ENCODE measurements at places on chromosomes 11 and 22.

GRCh38 chr11:3684129-3684818 lies 13.1 kb upstream of the CHRNA10 start:
- DNase-seq, result no peak

- no peak for DNase-seq
These were observed 13.3 kb downstream of the OR52B2 start for GRCh38 chr11:6156628-6157359.

DNA sequence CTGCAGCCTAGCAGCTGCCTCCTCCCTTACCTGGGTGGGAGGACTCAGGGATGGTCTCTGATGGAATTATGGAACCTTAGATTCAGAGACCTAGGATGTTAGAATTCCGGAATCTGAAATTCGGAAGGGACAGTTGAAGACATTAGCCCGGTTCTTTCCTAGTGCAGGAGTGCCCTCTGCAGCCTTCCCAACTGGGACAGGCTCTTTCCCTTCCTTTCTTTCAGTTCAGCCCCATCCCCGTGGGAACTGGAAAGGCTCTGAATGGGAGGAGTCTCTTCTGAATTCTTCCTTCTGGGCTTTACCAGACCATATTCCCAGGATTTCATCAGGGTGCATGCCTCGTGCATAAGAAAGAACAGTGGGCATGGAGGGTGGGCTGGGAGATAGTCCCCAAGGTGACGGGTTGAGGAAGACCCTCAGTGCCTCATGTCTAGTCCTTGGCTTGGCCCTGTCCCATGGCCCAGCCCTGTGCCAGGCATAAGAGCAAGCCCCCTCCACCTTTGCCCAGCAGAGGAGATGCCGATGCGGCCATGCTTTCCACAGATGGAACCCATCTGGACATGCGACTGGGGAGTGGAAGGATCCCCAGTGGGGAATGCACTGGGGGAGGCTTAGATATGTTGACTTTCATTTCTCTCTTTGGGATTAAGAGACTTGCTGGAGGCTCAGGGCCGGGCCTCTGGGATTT lies 14.4 kb downstream of the DNAJB13 start:
- no peak for DNase-seq

DNA sequence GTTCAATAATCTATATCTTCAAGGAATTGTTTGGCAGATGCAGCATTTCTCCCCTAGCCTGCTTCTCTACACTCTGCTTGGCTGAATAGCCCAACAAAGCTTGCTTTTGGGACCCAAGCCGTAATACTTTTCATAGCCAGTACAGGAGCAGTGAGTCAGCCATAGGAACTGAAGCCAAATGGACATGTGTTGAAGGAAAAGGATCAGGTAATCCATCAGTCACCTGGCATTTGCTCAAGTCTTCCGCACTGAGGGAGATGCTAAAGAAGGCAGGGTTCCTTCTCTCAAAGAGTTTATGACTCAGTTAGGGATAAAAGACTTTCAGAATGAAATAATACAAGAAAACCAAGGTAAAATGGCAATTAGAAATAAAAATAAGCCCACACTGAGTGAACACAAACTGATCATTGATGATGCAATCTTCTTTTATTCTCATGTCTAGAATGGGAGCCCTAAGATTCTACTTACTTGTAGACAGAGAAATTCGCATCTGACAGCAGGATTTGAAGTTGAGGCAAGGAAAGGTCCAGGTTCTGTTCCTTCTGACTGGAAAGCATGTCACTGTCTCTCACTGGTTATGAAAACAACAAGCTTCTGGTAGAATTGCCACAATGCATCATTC lies 13.2 kb downstream of the C11orf87 start:
- no peak for DNase-seq

GRCh38 chr11:65454696-65455456 lies 32.3 kb downstream of the NEAT1 start:
- DNase-seq, result peak; percentile 70

DNA sequence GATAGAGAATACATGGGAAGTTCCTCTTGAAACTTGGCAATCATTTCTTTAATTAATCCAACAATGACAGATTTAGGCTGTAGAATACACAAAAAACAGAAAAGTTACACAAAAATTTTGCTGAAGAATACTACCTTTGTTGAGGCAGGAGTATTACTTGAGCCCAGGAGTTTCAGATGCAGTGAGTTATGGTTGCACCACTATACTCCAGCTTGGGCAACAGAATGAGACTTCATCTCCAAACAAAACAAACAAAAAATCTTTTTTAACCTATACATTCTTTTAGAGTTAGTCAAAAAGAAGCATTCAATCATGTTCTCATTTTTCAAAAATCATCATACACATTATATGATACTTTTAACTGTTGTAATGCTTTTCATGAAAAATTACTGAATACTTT lies 22.1 kb downstream of the UEVLD start:
- no peak for DNase-seq

DNA sequence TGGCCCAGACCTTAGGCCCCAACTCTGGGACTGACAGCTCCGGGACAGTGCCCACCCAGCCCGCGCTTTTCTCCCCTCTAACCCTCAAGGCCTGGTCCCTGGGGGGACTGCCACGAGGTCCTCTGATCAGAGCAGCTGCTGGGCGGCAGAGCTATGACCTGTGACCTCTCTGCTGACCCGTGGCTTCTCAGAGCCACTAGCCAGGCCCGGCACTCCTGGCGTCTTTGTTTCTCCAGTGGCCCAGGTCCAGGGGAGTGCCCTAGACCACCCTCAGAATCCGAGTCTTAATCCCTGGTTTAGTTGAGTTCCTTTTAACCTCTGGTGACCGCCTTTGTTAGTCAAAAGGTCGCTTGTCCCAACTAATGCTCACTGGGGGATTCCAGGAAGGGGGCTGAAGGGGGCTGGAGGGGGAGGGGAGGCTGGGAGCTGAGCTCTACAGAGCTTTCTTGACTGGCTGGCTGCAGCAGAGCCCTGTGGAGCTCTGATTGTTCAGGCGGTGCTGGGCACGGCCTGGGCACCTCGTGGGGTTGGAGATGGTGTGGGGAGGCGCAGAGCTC lies 1.2 kb downstream of the FBLN1 start:
- no peak for DNase-seq

DNA sequence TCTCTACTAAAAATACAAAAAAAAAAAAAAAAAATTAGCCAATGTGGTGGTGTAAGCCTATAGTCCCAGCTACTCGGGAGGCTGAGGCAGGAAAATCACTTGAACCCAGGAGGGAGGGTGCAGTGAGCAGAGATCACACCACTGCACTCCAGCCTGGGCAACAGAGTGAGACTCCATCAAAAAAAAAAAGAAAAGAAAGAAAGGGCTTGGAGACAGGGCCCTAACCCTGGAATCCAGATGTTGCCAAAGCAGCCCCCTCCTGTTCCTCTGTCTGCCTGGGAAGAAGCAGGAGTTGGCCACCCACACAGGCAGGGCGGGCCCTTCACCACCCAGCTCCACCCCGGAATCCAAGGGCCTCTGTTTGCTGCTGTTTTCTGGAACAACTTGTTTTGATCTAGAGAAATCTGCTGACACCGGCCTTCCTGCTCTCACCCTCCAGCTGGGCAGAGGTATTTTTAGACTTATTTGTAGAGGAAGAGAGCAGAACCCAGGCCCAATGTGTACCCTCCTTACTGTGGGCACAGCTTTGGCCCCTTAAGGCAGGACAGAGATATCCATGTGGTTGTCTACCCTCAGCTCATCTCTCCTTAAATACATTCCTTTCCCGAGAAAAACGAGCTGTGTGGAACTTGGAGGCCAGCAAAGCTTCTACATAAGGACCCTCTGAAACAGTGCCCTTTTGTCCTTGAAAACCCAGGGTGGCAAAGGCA lies 2.7 kb upstream of the NEAT1 start:
- no peak for DNase-seq

DNA sequence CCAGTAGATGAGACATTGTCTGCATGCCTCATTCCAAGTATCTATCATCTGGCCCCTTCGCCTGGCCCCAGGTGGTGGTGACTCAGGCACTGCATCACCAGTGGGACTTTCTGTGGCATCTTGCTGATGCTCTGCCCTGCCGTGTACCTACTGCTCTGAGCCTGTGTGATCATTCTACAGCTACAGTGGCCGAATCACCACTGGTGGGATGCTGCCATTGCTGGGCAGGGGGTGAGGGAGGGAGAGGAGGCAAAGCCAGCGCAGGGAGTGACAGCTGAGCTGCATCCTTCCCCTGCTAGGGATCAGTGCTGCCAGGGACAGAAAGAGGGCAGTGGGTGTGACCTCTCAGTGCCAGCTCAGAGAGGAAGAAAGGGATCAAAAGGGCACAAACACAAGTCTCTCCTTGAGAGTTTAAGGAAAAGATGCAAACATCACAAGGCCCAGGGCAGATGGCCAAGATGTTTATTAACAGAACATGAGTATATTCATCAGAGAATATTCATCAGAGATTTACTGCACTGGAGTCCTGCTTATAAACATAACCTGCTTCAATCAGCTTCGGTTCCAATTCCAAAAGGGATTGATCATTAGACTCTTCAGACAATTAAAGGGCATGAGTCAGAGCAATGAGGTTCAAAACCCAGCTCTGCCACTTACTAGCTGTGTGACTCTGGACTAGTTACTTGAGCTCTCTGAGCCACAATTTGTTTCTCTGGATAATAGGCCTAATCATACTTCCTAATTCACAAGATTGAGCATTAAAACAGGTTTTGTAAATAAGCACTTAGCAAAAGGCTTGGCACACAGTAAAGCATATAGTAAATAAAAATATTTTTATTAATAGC lies 109.8 kb downstream of the NAT10 start:
- peak; percentile 80 for DNase-seq

GRCh38 chr11:118921121-118921928 lies 4.4 kb downstream of the BCL9L start:
- DNase-seq, result no peak

- no peak for DNase-seq
These were observed 10.5 kb downstream of the FGF3 start for GRCh38 chr11:69808667-69809086.

GRCh38 chr11:1912289-1912878 lies 7.1 kb upstream of the TNNT3 start:
- DNase-seq, result no peak

- DNase-seq, result no peak
These were observed 11.9 kb downstream of the TTLL1 start for GRCh38 chr22:43077121-43077877.

DNA sequence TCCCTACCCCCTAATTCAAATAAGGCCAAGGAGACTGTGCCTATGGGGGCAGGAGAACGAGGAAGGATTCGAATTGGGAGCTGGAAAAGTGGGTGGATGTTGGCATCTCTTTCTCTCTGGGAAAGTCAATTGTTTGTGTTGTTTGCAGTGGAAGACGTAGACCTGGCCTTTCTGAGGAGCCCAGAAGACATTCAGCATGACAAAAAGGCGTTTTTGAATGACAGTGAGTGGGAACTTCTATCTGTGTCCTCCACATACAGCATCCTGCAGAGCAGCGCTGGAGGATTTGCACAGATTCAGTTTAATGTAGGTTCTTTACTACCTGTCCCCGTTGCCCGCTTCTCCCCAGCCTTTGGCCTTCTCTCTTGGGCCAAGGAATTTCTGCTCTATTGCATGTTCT lies 28.2 kb downstream of the HTR3B start:
- no peak for DNase-seq

DNA sequence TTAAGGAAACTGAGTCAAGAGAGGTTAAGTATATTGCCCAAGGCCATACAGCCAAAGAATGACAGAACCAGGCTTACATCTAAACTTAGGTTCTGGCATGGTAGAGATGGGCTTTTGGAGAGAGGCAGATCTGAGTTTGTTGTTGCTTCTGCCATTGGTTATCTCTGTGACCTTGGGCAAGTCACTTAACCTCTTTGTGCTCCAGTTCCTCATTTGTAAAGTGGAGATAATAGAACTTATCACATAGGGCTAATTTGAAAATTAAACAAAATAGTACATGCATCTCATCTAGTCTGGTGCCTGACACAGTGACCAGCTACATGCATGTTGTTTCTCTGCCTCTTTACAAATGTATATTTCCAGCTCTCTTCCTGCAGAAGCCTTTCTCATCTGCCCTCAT lies 47.0 kb upstream of the PLET1 start:
- DNase-seq, result no peak

GRCh38 chr11:75499423-75500190 lies 26.1 kb downstream of the GDPD5 start:
- no peak for DNase-seq

GRCh38 chr11:2298795-2299761 lies 2.6 kb downstream of the C11orf21 start:
- DNase-seq, result no peak

All from stimulated activated CD4-positive, alpha-beta T cell treated with anti-CD3 and anti-CD28 coated beads, Interleukin-15, amount 100 ng/mL, for 48 hours (primary cell).